Fibroblast of skin of right quadriceps (primary cell): ENCODE measurements at places on chromosomes 4 and X.

DNA sequence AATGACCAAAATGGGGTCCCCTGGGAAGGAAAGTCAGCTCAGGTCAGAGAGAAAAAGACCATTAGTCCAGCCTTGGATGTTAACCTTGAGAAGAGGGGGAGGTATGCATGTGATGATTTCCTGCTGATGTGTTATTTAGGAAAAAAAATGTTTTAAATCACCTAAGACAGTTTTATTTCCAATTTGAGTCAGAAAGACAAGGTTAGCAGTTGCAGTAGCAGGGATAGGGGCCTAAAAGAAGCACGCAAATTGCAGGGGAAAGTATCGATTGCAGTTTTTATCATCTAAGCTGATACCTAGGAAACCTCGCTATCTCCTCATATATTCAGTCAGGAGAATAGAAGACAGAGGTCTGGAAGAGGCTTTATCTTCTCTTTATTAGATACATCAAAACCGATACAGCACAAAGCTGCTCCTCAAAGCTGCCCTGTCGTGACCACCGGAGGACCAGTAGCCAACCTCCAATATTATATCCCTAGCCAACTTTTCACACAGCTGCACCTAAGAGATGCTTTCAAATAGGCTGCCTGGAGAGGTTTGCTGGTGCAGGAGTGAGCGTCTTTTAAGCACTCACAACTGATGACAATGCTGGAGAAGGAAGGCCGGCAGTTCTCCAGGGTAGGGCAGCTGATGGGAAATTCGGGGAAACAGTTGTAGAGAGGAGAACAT is 289.4 kb downstream of the INPP4B start:
- no peak for DNase-seq

DNA sequence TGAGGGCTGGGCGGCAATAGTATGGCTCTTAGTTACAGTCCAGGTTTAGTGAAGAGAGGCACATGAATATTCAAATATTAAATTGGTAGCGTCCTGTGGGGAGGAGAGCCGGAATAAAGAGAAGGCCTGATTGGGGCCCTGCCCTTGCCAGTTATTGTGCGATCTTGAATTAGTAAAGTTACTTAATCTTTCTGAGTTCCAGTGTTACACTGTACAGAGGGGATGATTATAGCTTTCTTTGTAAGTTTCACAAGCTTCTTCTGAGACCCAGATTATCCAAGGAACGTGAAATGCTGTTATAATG is 1.2 kb downstream of the METAP1 start:
- DNase-seq: no peak

DNA sequence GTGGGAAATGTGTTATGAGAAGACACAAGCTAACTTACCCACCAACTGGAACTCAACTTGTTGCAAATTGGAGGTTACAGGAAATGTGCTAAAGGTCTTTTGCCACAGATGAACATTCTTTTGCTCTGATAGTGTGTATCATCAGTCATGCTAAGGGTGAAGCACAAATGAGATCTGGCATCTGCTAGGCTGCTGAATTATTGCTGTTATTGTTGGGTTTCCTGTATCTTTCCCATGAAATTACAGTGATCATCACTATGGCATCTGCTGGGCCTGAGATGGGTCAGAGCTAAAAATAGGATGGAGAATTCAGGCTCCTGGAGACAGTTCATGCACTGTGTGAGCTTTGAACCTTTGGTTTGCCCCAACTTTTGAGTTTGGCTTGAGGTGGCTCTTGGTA is 124.5 kb downstream of the NPNT start:
- DNase-seq: peak; percentile 81

DNA sequence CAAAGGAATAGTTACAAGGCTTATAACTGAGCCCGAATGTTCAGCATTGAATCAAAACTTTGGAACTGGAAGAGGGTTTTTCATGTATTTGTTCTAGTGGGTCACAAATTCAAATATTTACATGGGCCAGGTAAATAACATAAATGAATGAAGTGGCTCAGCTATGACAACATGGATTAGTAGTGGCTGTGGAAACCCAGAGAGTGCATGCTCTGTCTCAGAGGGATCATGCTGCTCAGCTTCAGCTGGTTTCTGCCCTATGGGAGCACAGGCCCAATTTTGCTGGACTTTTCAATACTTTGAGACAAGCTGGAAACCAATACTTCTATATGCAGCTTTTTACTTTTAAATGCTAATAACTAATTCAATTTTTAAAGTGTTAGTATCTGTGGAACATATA is 394.0 kb upstream of the TEX13C start:
- no peak for DNase-seq

DNA sequence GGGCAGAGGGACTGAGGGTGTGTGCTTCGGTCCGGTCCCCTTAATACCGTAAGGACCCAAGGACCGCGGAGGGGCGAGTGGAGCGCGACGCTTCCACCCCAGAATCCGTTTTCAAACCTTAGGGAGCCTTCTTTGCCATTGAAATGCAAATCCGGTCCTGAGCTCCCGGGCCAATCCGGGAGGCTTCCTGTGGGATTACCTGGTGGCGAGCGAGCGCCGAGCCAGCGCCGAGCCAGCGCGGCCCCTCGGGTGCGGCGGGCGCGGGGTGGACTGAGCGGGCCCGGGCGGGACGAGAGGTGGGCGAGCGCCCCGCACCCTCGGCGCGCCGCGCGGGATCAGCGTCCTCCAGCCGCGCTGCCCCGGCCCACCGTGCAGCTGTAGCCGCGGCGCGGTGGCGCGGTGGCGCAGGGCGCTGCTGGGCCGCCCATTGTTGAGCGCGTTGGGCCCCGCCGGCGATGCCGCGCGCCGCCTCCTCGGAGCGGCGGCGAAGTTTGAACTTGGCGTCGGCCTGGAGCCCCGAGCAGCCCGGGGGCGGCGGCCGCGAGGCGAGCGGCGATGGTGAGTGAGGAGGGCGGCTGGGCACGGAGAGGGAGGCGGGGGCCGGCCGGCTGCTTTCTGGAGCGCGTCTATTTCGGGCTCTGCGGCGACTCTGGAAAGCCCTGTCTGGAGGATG is 208.7 kb downstream of the SOWAHB start:
- peak; percentile 24 for DNase-seq

GRCh38 chr4:1198098-1198844 is 25.9 kb upstream of the SPON2 start:
- DNase-seq: no peak

DNA sequence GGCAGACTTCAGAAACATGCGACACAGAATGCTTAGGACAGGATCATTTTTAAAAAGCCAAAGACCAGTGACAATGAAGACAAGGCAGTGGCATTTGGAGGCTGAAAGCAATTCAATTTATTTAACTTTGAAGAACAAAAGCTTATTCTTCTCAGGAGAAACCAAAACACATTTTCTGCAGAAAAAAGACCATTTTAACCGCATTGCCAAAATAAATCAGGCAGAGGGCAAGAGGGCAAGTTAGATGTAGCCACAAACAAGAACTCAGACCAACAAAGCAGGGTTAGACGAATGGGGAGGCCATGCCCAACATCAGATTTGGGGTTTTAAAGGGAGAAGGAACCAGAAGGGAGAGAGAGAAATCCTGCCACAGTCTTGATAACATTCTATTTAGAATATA is 58.9 kb downstream of the RELL1 start:
- DNase-seq: no peak

DNA sequence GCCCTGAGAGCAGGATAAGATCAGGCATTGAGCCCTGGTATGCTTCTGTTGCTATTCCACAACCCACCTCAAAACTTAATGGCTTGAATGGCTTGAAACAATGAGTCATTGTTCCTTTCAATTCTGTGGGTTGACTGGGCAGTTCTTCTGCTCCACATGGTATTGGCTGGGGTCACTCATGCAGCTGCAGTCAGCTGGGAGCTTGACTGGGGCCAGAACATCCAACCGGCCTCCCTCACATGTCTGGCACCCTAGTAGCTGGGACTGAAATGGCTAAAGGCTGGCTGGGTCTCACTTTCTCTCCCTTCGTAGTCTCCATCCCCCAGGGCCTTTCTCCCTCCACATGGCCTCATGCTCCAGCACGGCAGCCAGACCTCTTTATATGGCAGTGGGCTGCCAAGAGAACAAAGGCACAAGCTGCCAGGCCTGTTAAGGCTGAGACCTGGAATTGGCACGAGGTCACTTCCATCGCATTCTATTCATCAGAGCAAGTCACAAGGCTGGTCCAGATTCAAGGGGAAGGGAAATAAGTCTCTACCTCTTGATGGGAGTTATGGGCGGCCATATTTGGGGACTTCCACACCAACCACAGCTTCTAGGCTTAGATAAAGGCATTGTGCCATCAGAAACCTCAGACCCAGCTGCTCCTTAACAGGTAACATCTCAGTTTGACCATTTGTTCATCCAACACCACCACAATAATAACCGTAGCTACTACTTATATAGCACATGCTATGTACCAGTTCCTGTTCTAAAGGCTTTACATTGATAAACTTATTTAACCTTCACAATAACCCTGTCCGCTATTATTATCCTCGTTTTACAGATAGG is 159.7 kb upstream of the ATP6AP2 start:
- DNase-seq: no peak

DNA sequence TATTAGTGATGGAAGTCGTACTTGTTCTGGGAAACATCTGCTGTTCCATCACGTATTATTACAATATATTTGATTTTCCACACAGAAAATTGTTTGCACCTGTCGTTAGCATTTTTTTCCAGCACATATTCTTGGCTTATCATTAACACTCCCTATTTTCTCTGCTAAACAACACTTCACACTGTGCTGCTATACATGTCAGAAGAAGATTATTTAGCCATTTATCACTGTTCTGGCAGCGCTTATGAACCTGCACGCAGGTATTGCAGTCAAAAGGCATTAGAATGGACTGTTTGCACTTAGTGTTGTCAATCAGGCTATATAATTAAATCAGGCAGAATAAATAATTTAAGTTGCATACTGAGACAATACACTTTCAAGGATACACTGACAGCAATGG is 218.6 kb downstream of the CHM start:
- no peak for DNase-seq

- DNase-seq: peak; percentile 26
Measured at GRCh38 chrX:3815896-3816664, 102.6 kb upstream of the PRKX start.

DNA sequence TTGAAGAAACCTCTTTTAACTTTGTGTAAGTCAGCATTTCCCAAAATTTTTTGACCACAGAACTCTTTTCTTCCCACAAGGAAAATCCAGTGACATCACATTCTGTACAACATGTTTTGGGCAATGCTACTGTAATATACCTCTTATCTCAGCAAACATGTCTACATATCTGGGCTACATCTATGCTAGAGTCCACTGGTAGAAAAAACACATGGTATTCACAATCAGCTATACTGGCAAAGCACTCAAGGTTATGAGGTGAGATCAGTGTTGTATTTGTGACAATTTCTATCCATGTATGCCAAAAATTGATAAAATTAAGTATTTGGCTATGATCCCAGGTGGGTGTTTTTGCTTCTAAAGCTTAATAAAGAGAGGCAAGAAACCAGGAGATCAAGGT is 98.0 kb downstream of the ATP11C start:
- no peak for DNase-seq

- DNase-seq: no peak
Measured at GRCh38 chr4:127540497-127541025, 92.2 kb upstream of the INTU start.

GRCh38 chrX:109928596-109929335 is 74.1 kb upstream of the TMEM164 start:
- no peak for DNase-seq

- peak; percentile 27 for DNase-seq
Measured at GRCh38 chrX:10971176-10971575, 140.0 kb upstream of the HCCS start.

GRCh38 chrX:19721726-19722370 is 165.6 kb downstream of the SH3KBP1 start:
- DNase-seq: no peak

GRCh38 chr4:41525129-41525528 is 12.8 kb upstream of the LIMCH1 start:
- DNase-seq: peak; percentile 94

DNA sequence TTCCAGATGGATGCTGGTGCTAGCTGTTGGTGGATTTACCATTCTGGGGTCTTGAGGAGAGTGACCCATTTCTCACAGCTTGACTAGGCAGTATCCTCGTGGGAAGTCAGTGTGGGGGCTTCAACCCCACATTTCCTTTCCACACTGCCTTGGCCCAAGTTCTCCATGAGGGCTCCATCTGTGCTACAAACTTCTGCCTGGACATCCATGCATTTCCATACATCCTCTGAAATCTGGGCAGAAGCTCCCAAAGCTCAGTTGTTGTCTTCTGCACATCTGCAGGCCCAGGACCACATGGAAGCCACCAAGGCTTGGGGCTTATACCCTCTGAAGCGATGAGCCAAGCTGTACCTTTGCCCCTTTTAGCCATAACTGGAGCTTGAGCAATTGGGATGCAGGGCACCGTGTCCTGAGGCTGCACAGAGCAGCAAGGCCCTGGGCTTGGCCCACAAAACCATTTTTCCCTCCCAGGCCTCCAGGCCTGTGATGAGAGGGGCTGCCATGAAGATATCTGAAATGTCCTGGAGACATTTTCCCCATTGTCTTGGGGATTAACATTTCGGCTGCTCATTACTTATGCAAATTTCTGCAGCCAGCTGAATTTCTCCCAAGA is 248.7 kb upstream of the ANKRD50 start:
- no peak for DNase-seq

DNA sequence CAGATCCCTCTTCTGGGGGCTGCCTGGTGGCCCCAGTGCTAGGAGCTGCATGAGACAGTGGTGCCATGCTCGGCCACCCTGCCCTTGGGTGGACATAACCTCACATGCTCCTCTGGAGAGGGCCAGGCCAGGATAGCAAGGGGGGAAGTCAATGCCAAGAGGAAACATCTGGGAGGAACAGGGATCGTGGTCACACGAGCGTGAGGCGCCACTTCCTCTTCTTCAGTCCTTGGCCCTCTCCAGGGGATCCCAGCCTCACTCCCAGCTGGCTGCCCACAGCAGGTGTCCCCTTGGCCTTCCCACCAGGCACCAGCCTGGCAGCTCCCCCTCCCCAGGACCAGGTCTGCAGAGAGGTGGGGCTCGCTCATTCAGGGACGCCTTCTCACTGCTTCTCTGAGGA is 28.6 kb downstream of the TBC1D14 start:
- DNase-seq: no peak

DNA sequence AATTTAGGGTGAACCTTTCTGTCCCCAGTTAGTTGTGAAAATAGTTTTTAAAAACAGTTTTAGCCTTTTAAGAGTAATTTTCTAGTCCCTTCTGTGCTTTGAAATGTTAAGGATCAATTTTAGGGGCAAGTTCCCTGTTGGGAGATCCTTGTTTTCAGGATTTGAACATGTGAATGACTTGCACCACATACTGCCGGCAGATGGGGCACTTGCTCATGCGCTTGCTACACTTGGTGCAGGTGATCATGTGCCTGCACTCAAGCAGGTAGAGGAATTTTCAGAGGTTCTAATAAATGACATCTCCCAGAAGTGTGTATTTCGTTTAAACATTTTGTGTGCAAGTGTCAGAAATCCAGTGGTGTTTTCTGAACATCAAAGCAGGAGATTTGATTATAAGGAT is 195.9 kb downstream of the CHM start:
- no peak for DNase-seq
